Tracheal epithelial cell (primary cell): ENCODE measurements at places on chromosomes 7 and 10. TPM values are rescaled to one million over a fixed set of nuclear protein-coding genes. Genes with fewer than 3 reads are reported as not detected.

The CYP26A1 gene
- total RNA-seq, result not detected in 2 replicates

The ABCB4 gene
- total RNA-seq, result 1.4 TPM in 1 of 2 replicates, not detected in the other

The MYOZ1 gene
- not detected in 2 replicates for total RNA-seq

The LRGUK gene
- total RNA-seq, result under 0.01 TPM in 1 of 2 replicates, not detected in the other

The PIP gene
- not detected in 2 replicates for total RNA-seq

The STARD3NL gene
- total RNA-seq, result 30.9 and 54.7 TPM in 2 replicates

The CFAP69 gene
- 1.1 and 1.9 TPM in 2 replicates for total RNA-seq

The ZNF487 gene
- 0.96 and 2.6 TPM in 2 replicates for total RNA-seq

The CHCHD2 gene
- total RNA-seq, result 430 and 442 TPM in 2 replicates

The EGFR gene
- total RNA-seq, result 216 and 281 TPM in 2 replicates

The SEMA3C gene
- total RNA-seq, result 128 and 267 TPM in 2 replicates

The PPP1R3C gene
- 6.0 and 16.9 TPM in 2 replicates for total RNA-seq

The LLCFC1 gene
- total RNA-seq, result not detected in 2 replicates

The CTTNBP2 gene
- total RNA-seq, result 0.72 and 1.1 TPM in 2 replicates
